ENCODE measurements at places on chromosomes 13 and 19. TPM values are rescaled to one million over a fixed set of nuclear protein-coding genes. Genes with fewer than 3 reads are reported as not detected.

The TSEN34 gene
- 108 TPM for total RNA-seq

The NAPSA gene
- 1.7 TPM for total RNA-seq

The FBXO17 gene
- total RNA-seq: 20.1 TPM

The KASH5 gene
- not detected for total RNA-seq

The DUXA gene
- not detected for total RNA-seq
